ENCODE measurements at places on chromosomes 12 and 14.
A peak's percentile ranks its signal among the peaks of the same experiment; 100 is the strongest.

DNA sequence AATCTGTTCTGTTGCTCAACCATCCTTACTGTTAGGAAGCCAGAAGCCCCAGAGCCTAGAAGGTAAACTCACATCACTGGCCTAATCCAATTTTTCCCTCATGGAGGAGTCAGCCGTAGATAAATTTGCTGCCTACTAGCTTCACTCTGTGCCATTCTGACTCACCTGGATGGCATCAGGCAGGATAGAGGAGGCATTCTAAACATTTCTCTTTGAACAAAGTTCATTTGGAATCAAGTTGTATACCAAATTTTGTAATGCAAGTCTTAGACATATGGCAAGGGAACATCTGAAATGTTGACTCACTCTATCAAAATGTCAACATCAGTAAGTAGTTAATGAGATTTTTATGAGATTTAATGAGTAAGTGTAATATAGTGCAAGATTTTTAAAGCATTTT is 13.6 kb upstream of the TBC1D30 start:
- no peak for DNase-seq

- no peak for DNase-seq
Measured at GRCh38 chr12:109998241-109998903, 858 bp upstream of the ANKRD13A start.

DNA sequence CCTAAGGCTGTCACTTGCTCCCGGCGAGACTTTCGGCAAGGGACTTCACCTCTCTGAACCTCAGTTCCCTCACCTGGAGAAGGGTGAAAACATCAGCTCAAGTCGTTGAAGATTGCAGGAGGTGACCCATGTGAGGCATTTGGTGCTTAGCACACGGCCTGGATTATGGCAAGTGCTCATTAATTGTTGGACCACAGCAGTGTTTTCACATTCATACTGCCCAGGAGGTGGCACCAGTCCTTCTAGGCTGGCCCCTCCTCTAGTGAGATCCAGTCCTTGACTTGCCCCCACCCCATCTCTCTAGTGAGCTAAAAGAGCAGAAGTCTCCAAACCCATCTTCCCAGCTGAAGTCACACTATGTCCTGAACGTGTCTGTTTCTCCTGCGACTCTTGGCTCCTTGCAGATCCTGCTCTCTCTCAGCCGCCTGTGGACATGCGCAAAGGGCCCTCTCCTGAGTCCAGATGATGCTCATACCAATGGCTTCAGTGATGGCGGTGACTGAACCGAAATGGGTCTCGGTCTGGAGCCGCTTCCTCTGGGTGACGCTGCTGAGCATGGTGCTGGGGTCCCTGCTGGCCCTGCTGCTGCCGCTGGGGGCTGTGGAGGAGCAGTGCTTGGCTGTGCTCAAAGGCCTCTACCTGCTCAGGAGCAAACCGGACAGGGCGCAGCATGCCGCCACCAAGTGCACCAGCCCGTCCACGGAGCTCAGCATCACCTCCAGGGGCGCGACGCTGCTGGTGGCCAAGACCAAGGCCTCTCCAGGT is 1.6 kb downstream of the FICD start:
- DNase-seq: no peak

- no peak for DNase-seq
Measured at GRCh38 chr14:58963873-58964597, 224.4 kb upstream of the DAAM1 start.

GRCh38 chr14:75249958-75250336 is 28.7 kb upstream of the FOS start:
- DNase-seq: no peak

DNA sequence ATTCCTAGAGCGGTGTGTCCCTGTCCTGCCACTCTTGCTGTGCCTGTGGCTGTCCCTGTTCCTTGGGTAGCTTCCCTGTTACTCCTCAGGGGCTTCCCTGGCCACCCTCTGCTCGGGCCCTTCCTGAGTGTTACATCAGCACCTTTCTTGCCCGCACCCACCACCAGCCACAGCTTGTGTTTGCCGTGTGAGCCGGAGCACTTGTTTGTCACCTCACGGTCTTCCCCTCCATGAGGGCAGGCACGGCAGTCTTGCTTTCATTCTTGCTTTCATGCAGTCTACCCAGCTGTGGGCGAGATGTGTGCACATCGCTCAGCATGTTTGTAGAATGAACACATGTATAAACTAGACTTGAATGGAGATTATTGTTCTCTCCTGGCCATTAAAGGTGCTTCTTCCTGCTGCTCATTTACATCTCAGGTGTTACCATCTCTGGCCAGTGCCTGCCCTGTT is 42.0 kb downstream of the TRAF3 start:
- peak; percentile 17 for DNase-seq

- peak; percentile 24 for DNase-seq
Measured at GRCh38 chr14:50821510-50822464, 9.2 kb downstream of the NIN start.

DNA sequence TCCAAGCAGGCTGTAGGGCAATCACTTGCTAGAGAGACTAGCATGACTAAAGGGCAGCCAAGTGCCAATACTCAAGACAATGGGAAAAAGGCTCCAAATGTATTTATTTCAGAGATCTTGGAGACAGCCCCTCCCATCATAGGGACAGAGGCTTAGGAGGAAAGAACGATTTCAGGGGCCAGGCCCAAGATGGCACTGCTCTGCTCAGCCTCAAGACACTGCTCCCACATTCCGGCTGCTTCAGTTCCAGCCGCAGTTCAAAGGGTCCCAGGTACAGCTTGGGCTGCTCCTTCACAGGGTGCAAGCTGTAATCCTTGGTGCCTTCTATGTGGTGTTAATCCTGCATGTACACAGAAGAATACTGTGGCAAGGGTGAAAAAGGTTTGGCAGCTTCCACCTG is 19.4 kb upstream of the OR4K5 start:
- no peak for DNase-seq

DNA sequence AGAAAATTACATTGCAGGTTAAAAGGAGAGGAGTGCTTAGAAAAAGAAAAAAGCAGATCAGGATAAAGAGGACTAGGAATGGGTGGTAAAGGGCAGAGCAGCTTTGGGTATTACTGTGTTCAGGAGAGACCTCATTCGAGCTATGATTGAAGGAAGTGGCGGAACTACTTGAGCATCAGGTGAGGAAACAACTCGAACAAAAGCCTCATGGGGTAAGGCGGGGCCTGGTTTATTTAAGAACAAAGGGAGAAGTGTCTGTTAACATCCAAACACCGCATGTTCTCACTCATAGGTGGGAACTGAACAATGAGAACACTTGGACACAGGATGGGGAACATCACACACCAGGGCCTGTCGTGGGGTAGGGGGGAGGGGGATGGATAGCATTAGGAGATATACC is 444.6 kb upstream of the CCDC196 start:
- no peak for DNase-seq

DNA sequence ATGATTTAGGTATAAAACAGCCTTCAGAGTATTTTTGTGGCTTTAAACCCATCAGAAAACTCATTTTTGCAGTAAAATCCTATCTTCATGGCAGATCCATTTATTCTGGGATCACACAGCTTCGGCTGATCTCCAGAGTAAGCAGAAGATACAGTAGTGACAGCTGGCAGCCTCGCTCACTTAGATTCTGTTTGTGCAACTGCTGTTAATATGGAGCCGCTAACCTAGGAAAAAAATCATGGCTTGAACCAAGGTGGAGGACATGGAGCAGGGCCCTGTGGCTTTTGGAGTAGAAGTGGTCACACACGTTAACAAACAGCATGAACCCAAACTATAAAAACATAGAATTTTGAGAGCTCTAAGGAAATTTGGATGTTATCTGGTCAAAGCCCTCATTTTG is 137.2 kb upstream of the ARHGAP5 start:
- no peak for DNase-seq

DNA sequence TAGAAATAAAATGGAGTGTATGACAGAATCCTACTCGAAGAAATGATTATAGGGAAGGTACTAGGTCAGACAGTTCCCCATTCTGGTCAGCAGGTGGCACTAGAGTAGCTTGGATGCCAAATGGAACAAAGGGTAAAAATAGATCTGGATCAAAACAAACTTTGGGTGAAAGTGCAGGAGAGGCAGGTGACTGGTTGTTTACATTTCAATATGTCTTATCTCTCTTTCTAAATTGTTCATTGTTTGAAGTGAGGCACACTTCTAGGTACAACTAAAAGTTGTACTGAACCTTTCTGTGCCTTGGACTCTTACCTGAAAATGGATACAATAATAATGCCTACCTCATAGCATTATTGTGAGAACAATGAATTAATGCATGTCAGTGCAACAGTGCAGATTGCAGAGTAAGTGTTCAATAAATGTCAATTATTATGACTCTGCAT is 62.0 kb upstream of the OSBPL8 start:
- DNase-seq: peak; percentile 43

DNA sequence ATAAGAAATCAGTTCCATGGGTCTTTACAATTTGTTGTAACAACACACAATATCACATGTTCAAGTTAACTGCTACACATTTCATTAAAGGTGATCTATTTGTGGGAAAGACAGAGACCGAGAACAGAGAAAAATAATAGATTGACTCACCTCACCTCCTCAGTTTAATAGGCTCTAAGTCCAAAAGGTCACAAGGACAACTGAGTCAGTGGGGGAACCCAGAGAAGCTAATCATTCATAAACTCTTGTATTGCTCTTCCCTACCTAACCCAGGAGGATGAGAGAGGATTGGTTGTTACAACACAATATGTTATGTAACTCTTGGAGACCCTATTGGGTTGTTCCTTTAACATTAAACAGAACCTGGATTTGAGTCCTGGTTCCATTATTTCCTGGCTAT is 72.2 kb upstream of the CRY1 start:
- DNase-seq: no peak

DNA sequence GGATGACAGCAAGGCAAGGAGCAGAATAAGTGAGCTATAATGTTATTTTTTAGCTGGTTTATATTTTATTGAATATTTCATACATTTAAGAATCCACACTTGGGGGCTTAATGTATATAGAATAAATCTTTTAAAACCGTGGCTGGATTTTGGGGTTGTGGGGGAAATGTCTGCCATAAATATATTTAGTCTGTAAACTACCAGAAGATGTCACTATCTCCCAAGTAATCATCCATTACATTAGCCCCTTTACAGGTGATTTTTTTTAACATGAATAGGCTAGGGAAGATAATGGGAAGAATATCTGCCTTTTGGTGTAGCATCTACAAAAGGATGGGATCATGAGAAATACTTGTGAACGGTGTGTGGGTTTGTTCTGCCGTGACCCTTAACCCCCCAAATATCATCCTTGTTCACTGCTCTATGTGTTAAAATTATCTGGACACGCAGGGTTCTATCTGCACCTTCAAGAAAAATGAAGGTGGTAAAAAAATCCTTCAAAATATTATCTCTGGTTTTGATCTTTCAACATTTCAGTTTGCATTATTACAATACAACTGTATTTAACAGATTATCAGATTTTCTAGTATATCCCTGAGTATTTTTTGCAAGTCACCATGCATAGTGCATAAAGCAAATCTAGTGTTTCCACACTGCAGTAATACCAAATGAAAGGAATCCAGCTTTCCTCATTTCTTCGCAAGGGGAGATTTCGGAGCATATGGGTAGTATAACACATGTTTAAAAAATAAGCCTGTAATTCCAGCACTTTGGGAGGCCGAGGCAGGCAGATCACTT is 8.0 kb upstream of the SLC17A8 start:
- DNase-seq: no peak

DNA sequence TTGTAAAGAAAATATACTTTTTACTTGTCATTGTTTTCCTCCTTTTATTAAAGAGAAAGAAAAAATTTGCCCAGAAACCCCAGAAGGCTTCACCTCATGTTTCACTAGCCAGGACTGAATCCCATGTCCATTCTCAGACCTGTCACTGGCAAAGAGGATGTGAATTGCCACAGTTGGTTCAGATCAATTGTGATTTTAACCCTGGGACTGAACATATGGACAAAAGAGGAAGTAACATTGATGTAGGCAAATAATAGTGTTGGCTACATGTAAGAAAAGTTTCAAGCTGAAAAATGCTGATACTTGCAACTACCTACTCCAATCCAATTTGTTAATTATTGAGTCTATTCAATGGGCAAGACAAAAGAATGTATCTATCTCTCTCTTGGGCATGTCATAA is 8.6 kb upstream of the CCDC196 start:
- DNase-seq: no peak

DNA sequence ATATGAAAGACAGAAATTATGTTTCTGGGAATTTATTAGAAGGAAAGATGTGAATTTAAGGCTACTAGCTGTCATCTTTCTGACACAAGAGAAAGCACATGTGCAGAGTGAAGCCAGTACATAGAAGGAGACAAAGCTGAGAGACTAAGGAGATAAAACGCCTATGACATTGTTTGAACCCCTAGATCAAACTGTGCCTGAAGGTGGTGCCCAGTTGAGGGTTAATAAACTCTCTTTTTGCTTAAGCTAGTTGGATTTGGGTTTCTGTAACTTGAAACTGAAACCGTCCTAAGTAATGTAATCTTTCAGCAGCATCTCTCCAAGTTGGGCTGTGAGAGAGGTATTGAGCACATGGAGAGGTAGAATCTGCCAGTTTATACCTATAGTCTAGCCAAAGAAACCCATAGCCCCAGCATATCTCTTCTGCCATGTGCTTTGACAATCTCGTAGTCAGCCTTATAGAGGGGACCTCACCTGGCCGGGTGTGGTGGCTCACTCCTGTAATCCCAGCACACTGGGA is 84.2 kb downstream of the LRRC74A start:
- DNase-seq: no peak

GRCh38 chr14:76022991-76023390 is 37.4 kb downstream of the IFT43 start:
- DNase-seq: no peak

GRCh38 chr12:34356233-34356987 is 334.1 kb downstream of the ALG10 start:
- no peak for DNase-seq

- no peak for DNase-seq
Measured at GRCh38 chr12:29245246-29245645, 96.2 kb downstream of the FAR2 start.

DNA sequence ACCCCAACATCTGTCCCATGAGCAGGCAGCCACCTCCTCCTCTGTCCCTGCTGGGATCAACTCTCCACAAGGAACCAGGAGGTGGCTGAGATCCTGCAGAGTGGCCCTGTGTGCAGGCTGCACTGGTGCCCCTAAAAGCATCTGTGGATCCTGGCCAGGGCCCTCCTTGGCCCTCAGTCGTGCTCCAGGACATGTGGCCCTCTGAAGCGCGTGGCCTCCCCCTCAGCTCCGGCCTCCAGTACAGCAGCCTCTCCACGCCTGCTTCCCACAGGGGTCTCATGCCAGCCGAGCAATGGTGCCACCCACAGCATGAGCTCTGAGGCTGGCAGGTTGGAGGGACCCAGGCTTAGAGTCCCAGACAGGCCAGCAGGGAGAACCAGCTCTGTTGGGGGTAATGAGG is 77.4 kb upstream of the NOS1 start:
- DNase-seq: no peak

- DNase-seq: no peak
Measured at GRCh38 chr12:88493636-88494035, 86.6 kb downstream of the KITLG start.

Measured in activated T-cell treated with anti-CD3 and anti-CD28 coated beads for 1 hour (primary cell).